ENCODE measurements at places on chromosomes 2 and 18.

DNA sequence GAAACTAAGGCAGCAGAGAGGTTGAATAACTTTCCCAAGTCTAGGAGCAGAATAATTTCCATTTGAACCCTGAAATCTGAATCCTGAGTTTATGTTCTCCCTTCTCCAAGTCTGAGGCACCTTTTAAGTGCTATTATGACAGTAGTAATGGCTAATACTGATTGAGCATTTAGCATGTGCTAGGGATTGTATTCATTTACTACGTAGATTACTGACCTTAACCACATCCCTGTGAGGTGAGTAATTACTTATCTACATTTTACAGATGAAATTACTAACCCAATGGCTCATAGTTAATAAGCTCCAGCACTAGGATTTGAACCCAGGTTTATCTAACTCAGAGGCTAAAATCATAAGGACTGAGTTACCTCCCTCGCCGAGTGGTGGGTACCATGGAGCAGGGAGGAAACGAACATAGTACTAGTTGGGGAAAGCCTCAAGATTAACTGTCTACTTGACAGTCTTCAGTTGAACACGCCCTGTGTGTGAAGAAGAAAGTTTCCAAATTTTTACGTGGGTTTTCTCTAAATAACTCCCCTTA lies 93.0 kb downstream of the MAPRE2 start:
- no peak for DNase-seq

GRCh38 chr2:170836027-170836426 lies 19.3 kb downstream of the GAD1 start:
- no peak for DNase-seq

DNA sequence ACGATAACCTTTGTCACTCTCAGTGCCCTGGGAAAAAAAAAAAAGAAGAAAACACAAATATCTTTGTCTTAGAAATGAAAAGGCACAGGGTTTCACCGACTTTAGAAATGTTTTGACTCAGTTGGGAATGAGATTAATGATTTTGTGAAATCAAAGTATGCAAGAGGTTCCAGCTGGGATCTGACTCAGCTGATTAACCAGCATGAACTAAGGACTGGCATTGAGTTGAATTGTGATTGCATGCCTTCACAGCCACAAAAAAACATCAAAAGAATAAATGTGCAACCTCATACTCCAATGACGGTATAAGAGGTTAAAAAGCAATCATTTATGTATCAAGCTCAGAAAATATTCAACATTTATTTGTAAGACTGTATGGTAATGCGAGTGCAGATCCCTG lies 566.6 kb upstream of the DSEL start:
- no peak for DNase-seq

- no peak for DNase-seq
Measured at GRCh38 chr2:112757265-112757664, 7.1 kb downstream of the CKAP2L start.

DNA sequence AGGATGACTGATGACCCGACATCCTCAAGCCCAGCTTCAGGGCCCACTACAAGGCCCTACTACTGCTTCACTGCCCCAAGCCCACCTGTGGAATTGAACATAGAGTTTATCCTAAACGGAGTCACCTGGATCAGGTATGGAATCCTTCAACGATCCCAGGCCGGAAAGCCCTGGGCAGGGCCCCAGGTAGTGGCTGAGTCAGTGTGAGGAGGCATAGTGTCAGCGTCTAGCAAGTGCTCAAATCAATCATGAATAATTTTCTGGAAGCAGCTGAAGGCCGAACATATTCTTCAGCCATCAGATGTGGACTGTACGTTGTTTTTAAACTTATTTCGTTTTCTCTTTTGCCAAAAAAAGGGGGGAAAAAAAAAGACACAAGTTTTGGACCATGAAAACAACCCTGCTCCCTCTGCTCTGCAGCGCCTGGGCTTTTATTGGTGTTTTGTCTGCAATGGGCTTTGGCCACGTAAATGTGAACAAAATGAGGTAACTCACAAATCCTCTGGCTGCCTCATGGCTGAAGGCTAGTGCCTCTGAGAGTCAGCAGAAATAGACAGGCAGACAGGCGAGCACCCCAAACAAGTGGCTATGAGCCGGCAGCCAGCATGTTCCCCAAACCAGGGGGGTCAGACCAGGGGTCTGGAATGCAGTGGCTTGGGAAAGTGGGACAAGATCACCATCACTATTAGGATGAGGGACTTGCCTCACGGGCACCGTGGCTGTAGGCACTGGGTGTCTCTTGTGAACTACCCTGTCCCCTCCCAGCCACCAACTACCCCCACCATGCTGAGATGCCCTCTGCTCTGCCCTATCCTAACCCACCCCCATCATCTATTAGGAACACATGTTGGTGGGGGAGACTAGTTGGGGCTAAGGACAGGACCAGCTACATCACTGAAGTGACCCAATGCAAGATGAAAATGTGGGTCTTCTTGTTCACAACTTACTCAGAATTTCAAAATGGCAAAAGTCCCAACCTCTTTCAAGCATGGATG lies 51.4 kb downstream of the TTC32 start:
- no peak for DNase-seq

- no peak for DNase-seq
Measured at GRCh38 chr2:15112216-15112615, 448.9 kb downstream of the NBAS start.

- DNase-seq = no peak
Measured at GRCh38 chr2:221431477-221431876, 140.6 kb downstream of the EPHA4 start.

GRCh38 chr2:178238154-178238521 lies 43.8 kb downstream of the OSBPL6 start:
- no peak for DNase-seq

Measured in left renal cortex interstitium (tissue), 4 donors.